ENCODE measurements at places on chromosomes 1 and 21.

GRCh38 chr1:21706151-21706835 lies 37.1 kb upstream of the RAP1GAP start:
- DNase-seq: peak; percentile 69

DNA sequence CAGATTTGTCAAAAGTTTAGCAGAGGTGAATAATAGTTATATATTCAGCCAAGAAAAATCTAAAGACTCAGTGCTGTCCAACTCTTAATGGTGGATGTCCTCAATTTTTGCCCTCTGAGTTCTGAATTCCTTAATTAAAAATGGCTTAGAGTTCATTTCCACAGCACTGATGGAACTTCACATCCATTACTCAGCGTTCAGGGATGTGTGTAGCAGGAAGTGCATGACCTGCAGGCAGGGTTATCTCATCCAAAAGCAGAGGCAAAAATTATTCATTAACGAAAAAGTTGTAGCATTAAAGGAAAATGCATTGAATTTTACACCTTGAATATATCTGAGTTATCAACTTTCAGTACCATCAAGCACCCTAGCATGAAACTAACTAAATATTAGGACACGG lies 96.7 kb downstream of the ZP4 start:
- no peak for DNase-seq

GRCh38 chr21:15241997-15242736 lies 177.4 kb upstream of the NRIP1 start:
- peak; percentile 57 for DNase-seq

DNA sequence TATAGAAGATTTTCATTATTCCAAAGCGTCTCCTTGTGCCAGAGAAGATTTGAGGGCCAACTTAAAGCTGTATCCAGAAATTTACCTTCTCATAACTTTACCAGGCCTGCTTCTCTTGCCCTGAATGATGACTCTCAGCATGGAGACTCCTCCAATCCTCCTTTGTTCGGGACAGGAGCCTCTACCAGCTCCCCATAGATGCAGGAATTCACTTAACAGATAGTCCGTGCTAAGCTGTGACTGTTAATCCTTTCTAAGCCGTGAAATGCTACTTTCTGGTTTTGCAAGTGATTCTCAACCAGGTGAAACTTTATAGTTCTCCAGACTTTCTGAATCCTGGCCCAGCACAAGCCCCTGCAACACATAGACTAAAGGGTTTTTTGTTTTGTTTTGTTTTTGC lies 31.8 kb upstream of the KCND3 start:
- no peak for DNase-seq
